Glutamatergic neuron (in vitro differentiated cells): ENCODE measurements at places on chromosomes 5 and 9. TPM values are rescaled to one million over a fixed set of nuclear protein-coding genes. Genes with fewer than 3 reads are reported as not detected.

- no peaks in the 10 kb centered on the region for H3K27me3 ChIP-seq
- no peak overlapping the region for H3K27ac ChIP-seq
- no peaks in the 10 kb centered on the region for H3K4me1 ChIP-seq
- H3K36me3 ChIP-seq = no peaks in the 10 kb centered on the region
These were observed 195.8 kb downstream of the ERCC6L2 start for GRCh38 chr9:96071076-96071814.

Gene CTXN3
- total RNA-seq = not detected

DNA sequence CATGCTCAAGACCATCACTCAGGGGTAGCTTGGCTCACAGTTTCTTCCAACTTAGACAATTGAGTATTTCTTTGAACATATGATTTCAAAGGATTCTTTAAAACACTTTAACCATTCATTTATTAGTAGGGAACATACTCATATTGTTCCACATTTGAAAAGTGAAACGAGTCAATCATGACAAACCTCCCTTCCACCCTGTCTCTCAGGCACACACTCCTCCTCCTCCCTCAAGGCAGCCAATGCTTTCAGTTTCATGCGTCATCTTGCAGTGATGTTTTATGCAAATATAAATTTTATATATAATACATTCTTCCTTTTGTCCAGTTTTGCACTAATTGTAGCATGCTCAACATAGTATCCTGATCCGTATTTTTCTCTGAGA is 126.0 kb upstream of the BOD1 start:
- peaks cover 4% of the 10 kb centered on the region for H3K27me3 ChIP-seq
- H3K4me1 ChIP-seq = peaks cover 9% of the 10 kb centered on the region
- DNase-seq = no peak
- H3K27ac ChIP-seq = no peak overlapping the region
- H3K36me3 ChIP-seq = no peaks in the 10 kb centered on the region

DNA sequence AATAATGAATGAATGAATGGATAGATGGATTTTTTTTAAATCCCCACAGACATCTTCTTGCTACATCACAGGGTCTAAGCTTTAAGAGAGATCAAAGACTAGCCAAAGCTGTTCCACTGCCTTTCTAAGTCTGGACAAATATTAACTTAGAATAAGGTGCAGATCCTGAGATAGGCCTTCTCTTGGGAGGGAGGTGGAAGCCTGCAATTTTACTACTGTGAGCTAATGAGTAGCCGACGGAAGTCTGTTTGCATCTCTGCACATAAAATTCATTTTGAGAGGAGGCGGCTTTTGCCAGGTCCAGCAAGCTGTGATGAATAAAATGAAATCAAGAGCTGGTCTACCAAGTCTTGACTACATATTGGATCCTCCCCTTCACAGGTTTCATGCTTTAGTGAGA is 484.9 kb downstream of the TMEM38B start:
- H3K27ac ChIP-seq = no peak overlapping the region
- no peaks in the 10 kb centered on the region for H3K27me3 ChIP-seq
- no peak for DNase-seq
- H3K36me3 ChIP-seq = no peaks in the 10 kb centered on the region
- no peaks in the 10 kb centered on the region for H3K4me1 ChIP-seq
- no peak overlapping the region for H3K4me3 ChIP-seq

Gene OSTF1
- 38.4 TPM for total RNA-seq

DNA sequence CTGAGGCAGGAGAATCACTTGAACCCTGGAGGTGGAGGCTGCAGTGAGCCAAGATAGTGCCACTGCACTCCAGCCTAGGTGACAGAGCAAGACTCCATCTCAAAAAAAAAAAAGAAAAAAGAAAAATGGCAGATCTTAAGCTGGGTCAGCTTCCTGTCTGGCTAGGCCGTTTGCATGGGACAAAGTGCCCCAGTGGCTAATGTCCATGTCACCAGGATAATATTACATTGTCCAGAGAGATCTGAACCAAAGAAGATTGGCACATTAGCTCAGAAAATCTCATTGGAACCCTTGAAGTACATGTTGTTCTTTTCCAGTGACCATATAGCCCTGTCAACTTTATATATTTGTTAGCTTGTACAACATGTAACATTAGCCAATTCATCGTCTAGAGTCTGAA is 59.2 kb upstream of the DAB2IP start:
- H3K27ac ChIP-seq = no peak overlapping the region
- H3K27me3 ChIP-seq = peaks cover 3% of the 10 kb centered on the region
- no peak overlapping the region for H3K4me3 ChIP-seq
- no peaks in the 10 kb centered on the region for H3K4me1 ChIP-seq
- DNase-seq = no peak

DNA sequence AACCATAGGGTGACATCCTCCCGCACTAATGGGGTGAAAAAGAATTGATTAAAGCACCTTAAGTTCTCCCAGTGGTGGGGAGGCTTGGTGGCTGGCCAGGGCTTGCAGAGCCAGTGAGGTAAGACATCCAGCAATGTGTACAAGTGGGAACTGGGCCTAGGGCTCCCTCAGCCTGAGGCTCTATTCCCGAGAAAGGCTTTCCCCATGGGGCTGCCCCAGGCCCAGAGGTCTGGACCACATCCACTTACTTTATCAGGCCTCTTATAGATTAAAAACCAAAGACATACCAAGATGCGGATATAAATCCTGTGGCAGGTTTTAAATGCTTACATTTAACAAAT is 35.3 kb downstream of the C5orf15 start:
- no peak overlapping the region for H3K27ac ChIP-seq
- peaks cover 15% of the 10 kb centered on the region for H3K27me3 ChIP-seq
- no peak for DNase-seq
- H3K4me1 ChIP-seq = peaks cover 12% of the 10 kb centered on the region
- H3K4me3 ChIP-seq = no peak overlapping the region
- H3K36me3 ChIP-seq = no peaks in the 10 kb centered on the region

DNA sequence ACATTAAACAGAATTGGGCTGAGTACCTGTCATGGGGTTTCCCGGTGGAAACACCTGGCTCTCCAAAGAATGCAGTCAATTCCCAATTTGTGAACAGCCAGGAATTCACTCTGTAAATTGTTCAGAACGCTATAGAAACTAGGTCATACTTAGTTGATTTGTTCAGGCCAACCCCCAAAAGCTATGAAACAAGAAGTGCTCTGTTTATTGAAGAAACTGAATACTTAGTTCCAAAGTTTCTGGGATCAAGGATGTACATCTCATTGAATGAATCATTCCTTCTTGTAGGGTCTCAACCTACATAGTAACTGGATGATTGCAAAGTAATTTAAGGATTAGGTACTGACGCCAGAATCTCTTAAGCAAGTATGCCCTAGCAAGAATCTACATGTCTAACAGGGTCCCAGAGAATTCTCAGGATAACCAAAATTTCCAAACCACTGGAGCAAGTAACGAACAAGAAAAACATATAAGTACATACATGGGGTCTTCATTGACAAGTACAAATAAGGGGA is 659 bp upstream of the TUSC1 start:
- H3K36me3 ChIP-seq = no peaks in the 10 kb centered on the region
- H3K27ac ChIP-seq = no peak overlapping the region
- H3K27me3 ChIP-seq = no peaks in the 10 kb centered on the region

Gene SGCD
- total RNA-seq = 0.20 TPM

DNA sequence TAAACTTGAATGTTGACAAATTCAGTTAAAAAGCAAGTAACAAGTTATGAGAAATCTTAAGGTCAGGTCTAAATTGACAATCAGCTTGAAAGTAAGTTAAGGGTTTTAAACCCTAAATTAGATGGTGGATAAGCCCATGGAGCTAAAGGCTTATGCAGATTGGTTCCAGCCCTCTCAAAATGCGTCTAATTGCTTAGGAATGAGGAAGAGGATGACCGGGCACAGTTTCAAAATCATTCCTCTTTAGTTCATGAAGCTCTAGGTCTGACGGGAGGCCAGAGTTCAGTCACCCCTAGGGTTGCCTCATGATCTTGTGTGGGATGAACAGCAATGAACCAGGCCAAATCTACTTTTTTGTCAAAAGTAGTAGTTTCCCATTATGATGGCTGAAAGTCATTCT is 75.4 kb downstream of the SLC38A9 start:
- H3K27me3 ChIP-seq = peaks cover 3% of the 10 kb centered on the region
- H3K36me3 ChIP-seq = no peaks in the 10 kb centered on the region
- H3K4me1 ChIP-seq = no peaks in the 10 kb centered on the region
- DNase-seq = no peak
- no peak overlapping the region for H3K27ac ChIP-seq
- no peak overlapping the region for H3K4me3 ChIP-seq

DNA sequence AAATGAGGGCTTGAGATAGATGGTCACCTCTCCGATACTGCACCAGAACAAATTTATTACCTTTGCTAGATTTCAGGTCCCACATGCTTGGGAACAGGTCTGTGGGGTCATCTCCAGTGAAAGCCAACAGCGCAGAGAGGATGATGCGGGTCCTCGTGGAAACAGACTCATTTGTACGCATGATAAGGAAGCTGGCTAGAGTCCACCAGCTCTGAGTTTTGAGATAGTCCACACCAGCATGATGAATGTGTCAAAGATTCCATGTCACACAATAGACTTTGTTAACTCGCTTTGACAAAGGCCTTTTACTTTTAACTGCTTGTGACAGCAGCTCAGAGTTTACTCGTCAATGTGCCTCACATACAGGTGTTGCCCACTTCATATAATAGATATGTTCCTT is 105.4 kb upstream of the TBCA start:
- no peaks in the 10 kb centered on the region for H3K4me1 ChIP-seq
- H3K4me3 ChIP-seq = no peak overlapping the region
- peaks cover 2% of the 10 kb centered on the region for H3K27me3 ChIP-seq
- no peaks in the 10 kb centered on the region for H3K36me3 ChIP-seq
- DNase-seq = no peak
- H3K27ac ChIP-seq = no peak overlapping the region

Gene CHSY3
- not detected for total RNA-seq

- peaks cover 1% of the 10 kb centered on the region for H3K27me3 ChIP-seq
- H3K27ac ChIP-seq = no peak overlapping the region
- H3K4me3 ChIP-seq = no peak overlapping the region
- no peak for DNase-seq
- no peaks in the 10 kb centered on the region for H3K36me3 ChIP-seq
These were observed 299.8 kb upstream of the NUDT12 start for GRCh38 chr5:103862398-103862797.

Gene DRD1
- not detected for total RNA-seq

DNA sequence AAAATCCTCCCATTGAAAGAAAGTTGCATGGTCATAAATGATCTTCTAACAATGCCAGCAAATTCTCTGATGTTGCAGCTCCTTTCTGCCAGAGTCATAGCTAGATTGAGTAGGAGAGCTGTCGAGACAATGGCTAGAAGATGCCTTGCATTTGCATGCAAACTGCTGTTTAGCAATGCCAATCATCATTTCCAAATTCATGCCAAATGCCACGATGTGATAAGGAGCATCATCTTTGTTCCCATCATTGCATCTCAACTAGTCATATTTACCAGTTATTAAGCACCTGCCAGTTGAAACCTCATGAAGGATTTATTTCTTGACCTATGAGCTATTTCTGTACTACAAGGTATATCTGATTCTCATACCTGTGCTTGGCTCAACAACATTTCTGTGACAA is 246.4 kb upstream of the PIK3R1 start:
- no peaks in the 10 kb centered on the region for H3K27me3 ChIP-seq
- no peak for DNase-seq
- no peak overlapping the region for H3K27ac ChIP-seq
- no peaks in the 10 kb centered on the region for H3K4me1 ChIP-seq
- no peaks in the 10 kb centered on the region for H3K36me3 ChIP-seq

DNA sequence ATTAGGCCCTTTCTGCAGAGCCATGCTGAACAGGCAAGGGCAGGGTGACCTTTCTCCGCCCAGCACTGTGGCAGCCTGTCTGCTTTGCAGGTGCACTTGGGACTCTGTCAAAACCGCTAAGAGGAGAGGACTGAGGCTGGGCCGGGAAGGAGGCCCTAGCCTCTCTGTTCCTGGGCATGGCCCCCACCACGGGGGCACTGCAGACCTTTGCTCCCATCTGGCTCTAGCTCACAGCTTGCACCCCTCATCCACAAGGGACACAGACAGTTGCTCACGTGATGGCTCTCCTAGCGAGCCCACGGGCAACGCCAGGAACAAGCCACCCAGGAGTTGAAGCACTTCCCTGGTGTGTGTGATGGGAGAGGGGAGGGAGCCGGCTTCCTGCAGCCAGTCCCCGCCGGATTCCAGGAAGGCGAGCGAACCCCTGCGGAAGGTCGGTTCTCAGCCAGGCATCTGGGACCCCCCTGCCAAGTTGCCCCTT is 43.0 kb upstream of the FCN1 start:
- H3K36me3 ChIP-seq = peaks cover 6% of the 10 kb centered on the region
- DNase-seq = no peak
- peaks cover 6% of the 10 kb centered on the region for H3K27me3 ChIP-seq
- H3K4me1 ChIP-seq = no peaks in the 10 kb centered on the region
- H3K4me3 ChIP-seq = no peak overlapping the region
- no peak overlapping the region for H3K27ac ChIP-seq

- no peaks in the 10 kb centered on the region for H3K36me3 ChIP-seq
- no peaks in the 10 kb centered on the region for H3K4me1 ChIP-seq
- DNase-seq = no peak
- no peak overlapping the region for H3K27ac ChIP-seq
- H3K27me3 ChIP-seq = no peaks in the 10 kb centered on the region
These were observed 27.4 kb upstream of the TCERG1 start for GRCh38 chr5:146419696-146420095.

Gene LCN1
- total RNA-seq = not detected

GRCh38 chr5:158430166-158430797 is 571.3 kb upstream of the CLINT1 start:
- DNase-seq = no peak
- no peak overlapping the region for H3K4me3 ChIP-seq
- no peaks in the 10 kb centered on the region for H3K27me3 ChIP-seq
- H3K36me3 ChIP-seq = peaks cover 5% of the 10 kb centered on the region
- H3K27ac ChIP-seq = no peak overlapping the region

DNA sequence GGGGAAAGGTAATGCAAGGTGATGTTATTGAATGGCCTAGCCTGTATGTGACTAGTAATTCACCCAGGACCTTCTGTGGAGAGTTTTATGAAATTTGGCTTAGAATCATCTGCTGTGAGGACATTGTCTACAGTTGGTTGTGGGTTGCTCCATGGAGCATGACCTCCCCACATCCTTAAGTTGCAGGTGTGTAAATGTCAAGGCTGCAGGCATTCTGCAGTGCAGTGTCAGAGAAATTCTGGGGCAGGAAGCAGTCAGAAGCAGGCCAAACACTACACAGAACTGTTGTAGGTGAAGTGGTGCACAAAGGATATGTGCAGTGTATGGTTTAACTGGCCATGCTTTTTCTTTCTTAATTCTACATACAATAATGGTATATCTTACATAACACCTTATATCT is 588.3 kb downstream of the EBF1 start:
- no peak overlapping the region for H3K27ac ChIP-seq
- DNase-seq = no peak
- no peaks in the 10 kb centered on the region for H3K4me1 ChIP-seq
- H3K4me3 ChIP-seq = no peak overlapping the region

Gene MARCHF3
- total RNA-seq = 5.7 TPM

GRCh38 chr9:5892456-5893133 is 1.9 kb downstream of the MLANA start:
- H3K4me3 ChIP-seq = no peak overlapping the region
- no peak overlapping the region for H3K27ac ChIP-seq
- no peaks in the 10 kb centered on the region for H3K27me3 ChIP-seq

DNA sequence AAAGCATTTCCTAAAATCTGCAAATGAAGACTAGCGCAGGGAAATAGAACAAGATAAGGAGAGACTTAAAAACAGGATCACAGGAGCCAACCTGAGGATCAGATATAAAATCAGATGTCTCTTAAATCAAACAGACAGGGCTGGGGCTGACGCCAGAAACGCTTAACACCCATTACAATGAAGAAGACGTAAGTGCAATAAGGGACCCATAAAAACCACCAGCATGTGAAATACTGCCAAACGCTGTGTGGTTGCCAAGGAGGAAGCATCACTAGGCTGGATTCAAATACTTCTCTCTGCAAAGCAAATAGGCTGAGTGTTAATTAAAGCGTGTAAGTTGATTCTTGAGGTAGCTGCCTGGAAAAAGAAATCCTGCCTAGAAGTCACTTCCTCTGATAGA is 74.4 kb upstream of the ATP10B start:
- peaks cover 3% of the 10 kb centered on the region for H3K27me3 ChIP-seq
- no peaks in the 10 kb centered on the region for H3K36me3 ChIP-seq
- H3K4me1 ChIP-seq = no peaks in the 10 kb centered on the region
